ENCODE measurements at places on chromosomes 3 and 15.

DNA sequence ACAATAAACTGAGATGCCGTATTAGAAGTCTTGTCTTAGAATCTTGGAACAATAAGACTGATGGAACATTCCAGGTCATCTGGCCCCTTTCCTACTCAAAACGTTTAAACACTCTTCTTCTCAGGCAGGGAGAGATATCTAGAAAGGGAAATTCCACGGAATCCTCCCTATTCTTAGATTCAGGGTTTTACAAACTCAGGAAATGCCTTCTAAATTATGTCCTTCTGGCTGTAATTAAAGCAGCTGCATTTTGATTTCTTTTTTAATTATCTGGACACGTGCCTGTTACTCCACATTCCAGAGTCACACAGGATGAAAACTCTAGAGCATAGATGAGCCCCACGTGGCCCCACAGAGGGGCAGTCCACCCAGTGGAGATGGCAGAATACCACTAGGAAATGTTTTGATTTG, 41.5 kb upstream of the MTMR10 start:
- no peak for DNase-seq

GRCh38 chr3:78322780-78323179, 1282.9 kb downstream of the ROBO2 start:
- no peak for DNase-seq

DNA sequence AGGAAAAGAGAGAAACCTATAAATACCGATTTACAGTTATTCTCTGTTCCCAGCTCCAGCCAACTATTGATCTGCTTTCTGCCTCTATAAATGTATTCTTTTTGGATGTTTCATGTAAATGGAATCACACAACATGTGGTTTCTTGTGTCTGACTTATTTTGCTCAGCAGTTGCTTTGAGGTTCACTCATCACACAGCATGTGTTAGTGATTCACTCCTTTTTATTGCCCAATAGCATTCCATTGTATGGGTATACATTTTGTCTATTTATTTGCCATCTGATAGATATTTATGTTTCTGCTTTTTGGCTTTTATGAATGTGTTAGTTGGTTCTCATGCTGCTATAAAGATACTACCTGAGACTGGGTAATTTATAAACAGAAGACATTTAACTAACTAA, 23.6 kb downstream of the CCR1 start:
- no peak for DNase-seq

DNA sequence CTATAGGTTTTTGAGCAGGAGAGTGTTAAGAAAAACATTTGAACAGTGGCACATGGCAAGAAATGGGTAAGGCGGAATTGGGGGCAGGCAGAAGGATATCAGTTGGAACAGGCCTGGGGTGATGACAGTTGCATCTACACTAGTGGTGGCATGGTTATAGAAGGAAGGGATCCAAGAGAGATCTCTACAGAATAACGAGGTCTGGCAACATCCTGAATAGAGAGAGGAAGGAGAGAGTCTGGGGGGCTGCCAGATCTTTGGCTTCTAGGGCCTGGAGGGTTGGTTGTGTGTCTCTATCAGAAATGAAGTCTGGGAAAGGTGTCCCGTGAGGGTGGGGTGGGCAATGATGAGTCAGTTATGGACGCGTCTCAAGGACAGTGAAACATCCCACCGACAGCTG, 26.3 kb downstream of the FSTL1 start:
- DNase-seq = no peak

DNA sequence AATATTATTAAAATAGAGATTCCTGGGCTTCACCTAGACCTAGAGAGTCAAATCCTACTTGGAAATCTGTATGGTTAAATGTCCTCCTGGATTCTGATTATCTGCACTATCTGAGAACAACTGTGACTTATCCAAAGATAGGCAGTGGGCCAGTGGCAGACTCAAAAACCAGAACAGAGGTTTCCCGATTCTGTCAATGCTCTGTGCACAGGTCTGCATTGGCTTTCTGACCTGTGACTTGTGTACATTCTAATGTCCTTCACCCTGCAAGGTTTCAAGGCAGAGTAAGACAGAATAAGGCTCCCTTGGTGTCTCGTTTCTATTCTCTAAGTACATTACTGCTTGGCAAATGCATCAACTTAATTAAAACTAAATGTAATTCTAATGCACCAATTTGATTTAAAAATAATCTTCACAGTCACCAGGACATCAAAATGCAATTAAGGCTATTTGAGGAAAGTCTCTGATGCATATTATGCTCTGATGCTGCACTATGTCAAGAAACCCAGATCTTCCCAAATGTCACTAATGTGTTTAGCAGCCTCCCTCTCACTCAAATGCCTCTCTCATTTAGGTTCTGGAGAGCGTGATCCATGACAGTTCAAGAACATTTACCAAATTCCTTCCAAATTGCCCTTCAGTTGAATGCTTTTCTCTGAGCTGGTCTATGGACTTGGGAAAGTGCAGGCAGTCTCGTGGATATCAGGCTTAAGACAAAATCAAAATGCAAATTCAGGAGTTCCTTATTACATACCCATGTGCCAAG, 140.1 kb downstream of the STAC start:
- no peak for DNase-seq

All from stimulated activated CD8-positive, alpha-beta memory T cell treated with anti-CD3 and anti-CD28 coated beads, Interleukin-2, amount 100 ng/mL, for 48 hours (primary cell).